Fibroblast of skin of left quadriceps (primary cell): ENCODE measurements at places on chromosomes 5 and 9.

DNA sequence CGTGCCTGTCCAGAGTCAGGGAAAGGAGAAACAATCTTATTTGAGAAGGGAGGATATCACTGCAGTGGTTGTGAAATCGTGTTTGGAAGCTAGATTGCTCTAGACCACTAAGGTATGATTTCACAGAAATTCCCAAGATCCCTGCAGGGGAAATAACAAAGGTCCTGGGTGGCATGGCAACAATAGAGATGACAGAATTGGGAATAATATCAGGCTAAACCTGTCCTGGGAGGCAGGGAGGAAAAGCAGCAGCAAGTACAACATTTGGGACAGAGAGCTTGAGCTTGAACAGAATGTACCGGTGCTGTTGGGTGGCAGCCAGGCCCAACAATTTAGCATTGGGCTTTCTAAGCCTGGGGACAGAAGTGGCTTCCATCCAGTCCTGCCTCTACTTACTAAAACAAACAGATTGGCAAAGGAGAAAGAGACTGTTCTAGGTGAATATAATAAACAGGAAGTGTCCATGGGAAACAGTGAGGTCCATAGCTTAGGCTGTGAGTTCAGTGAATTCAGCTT, 17.0 kb upstream of the ARHGAP26 start:
- DNase-seq = no peak

GRCh38 chr9:13974891-13975290, 339.1 kb downstream of the NFIB start:
- DNase-seq = no peak

DNA sequence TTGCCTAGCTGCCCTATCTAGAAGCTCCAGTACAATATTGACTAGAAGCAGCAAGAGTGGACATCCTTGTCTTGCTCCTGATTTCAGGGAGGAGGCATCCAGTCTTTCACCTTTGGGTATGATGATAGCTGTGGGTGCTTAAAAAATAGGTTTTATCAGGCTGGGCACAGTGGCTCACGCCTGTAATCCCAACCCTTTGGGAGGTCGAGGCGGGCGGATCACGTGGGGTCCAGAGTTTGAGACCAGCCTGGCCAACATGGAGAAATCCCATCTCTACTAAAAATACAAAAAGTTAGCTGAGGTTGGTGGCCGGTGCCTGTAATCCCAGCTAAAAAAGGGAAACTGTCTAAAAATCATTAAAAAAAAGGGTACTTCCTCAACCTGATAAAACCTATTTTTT, 2.0 kb upstream of the CAMSAP1 start:
- DNase-seq = no peak

GRCh38 chr5:122316656-122317055, 4.6 kb downstream of the SNCAIP start:
- no peak for DNase-seq

- no peak for DNase-seq
Observed at GRCh38 chr5:110809006-110809405, 70.2 kb downstream of the SLC25A46 start.

DNA sequence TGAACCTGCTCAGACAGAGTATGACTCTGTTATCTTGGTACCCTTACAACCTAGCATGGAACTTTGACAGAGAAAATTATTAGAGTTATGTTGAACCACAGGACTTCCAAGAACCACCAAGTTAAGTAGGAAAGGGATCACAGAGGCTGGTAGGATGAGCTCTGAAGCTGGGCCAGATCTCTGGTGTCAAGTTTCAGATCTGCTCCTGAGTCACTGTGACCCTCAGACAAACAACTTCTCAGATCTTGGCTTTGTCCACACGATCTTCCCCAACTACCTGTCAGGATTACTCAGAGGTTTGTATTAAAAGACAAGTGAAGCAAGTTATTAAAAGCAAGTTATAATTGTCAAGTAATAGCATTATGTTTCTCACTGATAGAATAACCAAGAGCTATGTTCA, 189.0 kb downstream of the SEC61B start:
- DNase-seq = no peak

DNA sequence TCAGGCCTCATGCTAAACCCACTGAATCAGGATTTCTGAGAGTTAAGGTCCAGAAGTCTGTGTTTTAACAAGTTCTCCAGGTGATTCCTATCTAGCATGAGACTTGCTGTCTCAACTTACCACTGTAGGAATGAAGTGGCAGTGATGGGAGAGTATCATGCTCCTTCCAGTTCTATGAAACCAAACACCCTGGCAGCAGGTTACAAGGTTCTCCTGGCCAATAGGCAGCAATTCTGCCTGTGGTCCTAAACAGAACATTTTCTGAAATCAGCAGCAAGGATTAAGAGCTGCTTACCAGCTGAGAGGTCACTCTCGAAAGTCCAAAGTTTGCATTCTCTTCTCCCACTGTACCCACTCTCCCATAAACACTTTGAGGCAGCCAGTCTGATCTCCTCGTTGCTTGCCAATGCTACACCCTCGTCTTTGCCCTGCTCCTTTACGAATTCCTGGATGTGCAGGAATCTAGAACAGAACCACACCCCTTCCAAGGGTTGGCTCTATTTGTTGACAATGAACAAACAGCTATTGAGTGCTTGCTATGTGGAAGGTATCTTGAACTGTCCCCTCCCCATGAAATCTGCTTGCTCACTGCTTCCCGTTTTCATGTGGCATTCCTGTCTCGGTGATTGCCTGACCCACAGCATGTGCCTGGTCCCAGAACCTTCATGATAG, 100.5 kb downstream of the TMEM174 start:
- DNase-seq = no peak

GRCh38 chr5:151611127-151611775, 20.1 kb upstream of the FAT2 start:
- no peak for DNase-seq

DNA sequence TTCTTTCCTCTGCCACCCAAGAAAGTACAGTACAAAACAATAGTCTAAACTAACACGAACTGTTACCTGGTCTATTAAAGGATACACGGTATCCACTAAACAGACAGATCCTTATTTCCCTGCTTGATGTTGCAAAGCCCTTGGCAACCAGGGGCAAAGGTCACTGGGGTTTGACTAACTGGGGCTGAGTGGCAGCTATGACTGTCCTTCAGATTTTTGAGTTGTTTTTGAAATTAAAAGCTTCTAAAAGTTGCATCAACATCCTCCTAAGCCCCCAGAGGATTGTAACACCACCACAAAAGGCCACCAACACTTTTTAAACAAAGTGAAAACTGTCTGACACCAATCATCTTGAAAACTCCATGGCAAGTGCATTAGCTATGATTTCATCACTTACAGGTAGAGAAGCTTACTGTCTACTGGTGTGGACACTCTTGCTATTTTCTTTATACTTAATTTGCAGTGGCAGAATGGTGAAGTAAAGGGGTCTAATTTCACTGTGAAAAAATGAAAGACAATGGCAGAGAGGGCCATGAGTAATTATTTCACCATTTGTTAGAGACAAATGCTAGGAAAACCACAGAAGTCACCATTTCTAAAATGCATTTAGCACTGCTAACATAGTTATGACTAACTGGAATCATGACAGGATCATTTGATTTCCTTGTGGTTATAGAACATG, 292.4 kb downstream of the EFNA5 start:
- no peak for DNase-seq

DNA sequence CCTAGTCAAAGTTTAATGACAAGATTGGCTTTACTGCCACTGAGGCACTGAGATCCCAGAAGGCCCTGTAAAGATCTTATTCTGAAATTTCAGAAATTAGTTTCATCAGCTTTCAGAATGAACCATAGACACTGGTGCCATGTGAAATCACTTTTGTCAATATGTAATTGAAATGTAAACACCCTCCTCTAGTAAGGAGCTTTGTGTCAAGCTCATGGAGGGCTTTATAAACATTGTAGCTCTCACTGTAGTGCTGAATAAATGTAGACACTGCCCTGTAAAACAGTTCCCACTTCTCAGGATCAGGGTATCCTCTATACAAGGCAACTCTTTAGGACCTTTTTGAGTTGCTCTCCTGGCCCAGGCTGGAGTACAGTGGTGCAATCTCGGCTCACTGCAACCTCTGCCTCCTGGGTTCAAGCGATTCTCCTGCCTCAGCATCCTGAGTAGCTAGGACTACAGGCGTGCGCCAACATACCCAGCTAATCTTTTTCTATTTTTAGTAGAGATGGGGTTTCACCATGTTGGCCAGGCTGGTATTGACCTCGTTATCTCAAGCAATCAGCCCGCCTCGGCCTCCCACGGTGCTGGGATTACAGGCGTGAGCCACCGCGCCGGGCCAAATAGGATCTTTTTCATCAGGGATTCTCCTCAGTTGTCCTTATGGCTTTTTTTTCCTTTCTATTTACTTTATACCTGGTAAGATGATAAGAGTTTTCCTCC, 1823.9 kb upstream of the CDH9 start:
- DNase-seq = no peak

DNA sequence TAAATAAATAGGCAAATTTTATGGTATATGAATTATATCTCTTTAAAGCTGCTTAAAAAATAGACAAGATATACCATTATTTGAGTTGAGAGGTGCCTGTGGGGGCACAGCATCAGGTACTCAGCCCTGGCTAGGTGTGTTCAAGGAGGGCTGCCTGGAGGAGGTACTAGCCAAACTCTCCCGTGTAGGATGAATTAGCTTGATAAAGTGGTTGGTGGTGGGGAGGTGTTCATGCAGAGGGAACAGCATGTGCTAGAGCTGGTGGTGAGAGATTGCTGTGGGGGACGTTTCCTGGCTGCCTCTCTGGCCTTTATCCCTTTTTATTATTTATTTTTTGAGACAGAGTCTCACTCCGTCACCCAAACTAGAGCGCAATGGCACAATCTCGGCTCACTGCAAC, 23.2 kb upstream of the NCS1 start:
- no peak for DNase-seq

DNA sequence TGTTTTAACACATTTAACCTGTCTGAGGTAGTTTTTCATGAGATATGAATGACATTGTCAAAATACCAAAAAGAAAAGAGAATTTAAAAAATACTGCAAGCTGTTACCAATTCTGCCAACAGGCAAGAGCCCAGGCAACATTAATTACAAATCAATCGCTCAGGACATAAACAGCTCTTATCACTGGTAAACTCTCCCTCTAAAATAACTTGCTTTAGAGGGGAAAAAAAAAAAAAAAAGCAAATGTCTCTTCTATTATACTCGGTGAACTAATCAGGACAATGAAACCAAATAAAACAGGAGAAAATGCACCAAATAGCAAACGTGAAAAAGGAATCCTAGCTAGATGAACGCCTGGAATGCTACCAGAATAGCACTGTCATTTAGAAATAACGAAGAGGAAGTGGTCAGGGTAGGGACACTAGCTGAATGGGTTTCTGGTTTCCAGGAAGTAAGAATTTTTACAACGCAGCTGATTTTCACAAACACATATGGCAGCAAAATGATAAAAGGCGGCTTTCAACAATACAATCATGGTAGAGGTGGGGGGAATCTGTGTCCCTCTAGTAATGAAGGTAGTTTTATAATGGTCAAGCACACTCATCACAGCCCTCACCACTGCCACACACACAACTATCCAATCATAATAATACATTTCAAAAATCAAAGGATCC, 94.9 kb downstream of the DENND1A start:
- DNase-seq = peak; percentile 16

GRCh38 chr9:111874500-111874899, 22.1 kb upstream of the UGCG start:
- DNase-seq = no peak

DNA sequence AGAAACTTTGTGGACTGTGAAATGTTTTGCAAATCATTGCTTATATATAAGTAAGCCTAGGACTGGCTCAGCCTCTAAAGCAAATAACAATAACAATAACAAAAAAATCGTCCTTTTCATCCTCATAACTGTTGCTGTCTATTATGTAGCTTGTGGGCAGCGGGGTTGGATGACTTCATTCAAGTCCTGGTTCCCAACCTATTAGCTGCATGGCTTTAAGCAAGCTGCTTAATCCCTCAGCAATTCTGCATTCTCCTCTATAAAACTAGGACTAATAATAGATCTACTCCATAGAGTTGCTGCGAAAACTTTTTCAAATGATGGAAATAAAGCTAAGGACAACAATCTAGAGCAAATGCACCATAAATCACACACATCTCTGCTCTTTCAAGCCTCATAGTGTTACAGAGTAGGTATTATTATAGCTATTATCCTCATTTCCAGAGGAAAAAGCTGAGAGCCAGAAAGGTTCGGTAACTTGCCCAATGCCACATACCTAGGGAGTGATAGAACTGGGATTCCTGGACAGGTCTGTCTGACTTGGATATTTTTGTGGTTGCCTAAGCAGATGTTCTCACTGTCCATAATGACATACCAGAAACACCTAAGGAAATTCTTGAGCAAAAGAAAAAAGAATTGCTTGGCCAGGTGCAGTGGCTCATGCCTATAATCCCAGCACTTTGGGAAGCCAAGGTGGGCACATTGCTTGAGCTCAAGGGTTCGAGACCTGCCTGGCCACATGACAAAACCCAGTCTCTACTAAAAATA, 98.8 kb upstream of the ADRA1B start:
- no peak for DNase-seq

DNA sequence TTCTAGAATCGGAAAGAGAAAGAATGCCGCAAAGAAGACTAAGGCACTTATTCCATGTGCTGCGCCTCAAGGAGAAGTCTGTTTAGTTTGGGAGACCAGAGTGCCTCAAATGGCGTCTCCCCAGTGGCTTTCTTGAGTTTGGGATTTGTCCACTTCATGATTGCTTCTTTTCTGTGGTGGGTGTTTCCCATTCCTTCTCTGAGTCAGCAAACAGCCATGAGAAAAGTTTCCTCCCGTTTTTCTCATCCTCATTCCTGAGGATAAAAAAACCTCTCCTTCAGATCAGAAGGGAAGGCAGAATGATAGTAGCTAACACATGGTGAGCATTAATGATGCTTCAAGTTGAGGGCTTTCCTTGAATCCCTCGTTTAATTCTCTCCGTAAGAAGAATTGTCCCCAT, 275.9 kb upstream of the WWC1 start:
- DNase-seq = peak; percentile 74
